Activated CD4-positive, alpha-beta T cell treated with anti-CD3 and anti-CD28 coated beads for 48 hours (primary cell): ENCODE measurements at places on chromosomes 1 and 21.

DNA sequence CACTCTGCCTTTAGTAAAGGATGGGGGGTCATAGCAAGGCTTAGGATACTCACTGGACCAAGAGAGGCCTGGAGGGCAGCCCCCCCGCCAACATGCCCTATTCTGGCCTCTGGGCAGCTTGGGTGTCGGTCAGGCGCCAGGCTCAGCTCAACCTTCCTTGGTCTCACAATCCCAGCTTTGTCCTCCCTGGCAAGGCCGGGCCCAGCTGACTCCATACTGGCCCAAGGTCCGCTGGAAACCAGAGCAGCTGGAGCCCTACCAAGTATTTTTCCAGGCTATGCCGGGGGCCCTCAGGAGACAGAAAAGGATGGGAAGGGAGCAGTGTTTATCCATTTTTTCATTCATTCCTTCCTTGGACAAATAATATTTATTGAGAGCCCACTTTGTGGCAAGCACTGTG lies 6.2 kb downstream of the FBXO2 start:
- no peak for DNase-seq

- DNase-seq, result no peak
These were observed 3.1 kb downstream of the OBSCN start for GRCh38 chr1:228210712-228211530.

- DNase-seq, result no peak
These were observed 39.1 kb downstream of the TYW3 start for GRCh38 chr1:74771913-74772515.

DNA sequence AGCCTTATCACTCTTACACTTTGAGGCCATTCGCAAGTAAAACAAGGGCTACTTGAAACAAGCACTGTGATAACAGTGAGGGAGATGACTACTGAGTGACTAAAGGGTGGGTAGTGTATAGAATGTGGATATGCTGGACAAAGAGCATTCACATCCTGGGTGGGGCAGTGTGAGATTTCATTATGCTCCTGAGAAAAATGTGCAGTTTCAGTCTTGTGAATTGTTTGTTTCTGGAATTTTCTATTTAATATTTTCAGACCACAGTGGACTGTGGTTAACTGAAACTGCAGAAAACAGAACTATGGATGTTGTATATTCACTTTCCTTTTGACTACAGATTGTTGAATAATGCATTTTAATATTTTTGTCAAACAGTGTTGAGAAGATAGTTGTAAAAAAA lies 25.1 kb upstream of the B3GALT2 start:
- no peak for DNase-seq

- DNase-seq, result no peak
These were observed 117.2 kb downstream of the FASLG start for GRCh38 chr1:172776071-172776470.

GRCh38 chr21:36156815-36157670 lies at the start of gene DOP1B:
DOP1B (plus strand) TSS chr21:36156824; CDS start chr21:36164734, 7,910 bp downstream.
- DNase-seq, result peak; percentile 45

- DNase-seq, result no peak
These were observed 40.8 kb upstream of the DYNLT5 start for GRCh38 chr1:66711420-66711819.

DNA sequence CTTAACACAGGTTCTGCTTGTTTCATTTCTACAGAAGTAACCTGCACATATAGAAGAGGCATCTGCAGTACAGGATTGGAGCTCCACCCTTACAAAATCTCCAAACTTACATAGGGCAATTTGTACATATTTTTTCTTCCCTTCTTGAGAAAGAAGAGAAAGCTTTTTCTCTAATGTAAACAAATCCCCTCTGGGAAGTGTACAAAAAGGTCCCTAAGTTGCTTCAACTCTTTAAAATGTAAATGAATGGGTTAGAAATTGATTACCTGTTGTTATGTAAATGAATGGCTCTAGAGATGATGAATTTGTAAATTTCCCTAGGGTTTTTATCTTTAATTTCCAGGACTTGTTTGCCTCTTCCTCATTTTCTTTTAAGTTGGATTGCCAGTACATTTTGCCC lies 1183.7 kb downstream of the MRPL39 start:
- DNase-seq, result no peak

- DNase-seq, result no peak
These were observed 9.8 kb downstream of the FRRS1 start for GRCh38 chr1:99756598-99756997.

- DNase-seq, result no peak
These were observed 45.0 kb upstream of the DAB1 start for GRCh38 chr1:57468641-57469523.
